ENCODE measurements at places on chromosomes 2 and 18.
A peak's percentile ranks its signal among the peaks of the same experiment; 100 is the strongest.

- DNase-seq = peak; percentile 4
Observed at GRCh38 chr2:239499726-239500573, 99.1 kb upstream of the HDAC4 start.

DNA sequence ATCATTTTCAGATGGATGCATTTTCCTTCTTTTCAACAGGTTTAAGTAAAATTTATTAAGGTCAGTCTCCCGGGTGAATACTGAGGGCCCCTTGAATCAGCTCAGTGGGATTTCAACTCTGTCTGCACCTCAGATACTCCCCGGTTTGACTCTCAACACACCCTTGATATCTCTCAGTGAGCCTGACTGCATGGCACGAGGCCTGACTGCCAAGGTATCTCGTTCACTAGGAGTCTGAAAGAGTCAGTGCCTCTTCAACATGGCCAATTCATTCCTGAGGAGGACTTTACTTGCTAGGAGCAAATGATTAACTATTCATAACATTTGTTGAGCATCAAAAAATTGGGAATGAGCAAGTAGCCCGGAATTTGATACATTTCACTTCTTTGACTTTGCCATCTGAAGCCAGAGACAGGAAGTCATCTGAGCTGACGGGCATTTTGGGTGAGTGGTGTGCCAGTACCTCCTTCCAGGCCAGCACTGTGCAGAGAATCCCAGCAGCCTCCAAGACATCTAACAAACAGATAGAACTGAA is 81.0 kb downstream of the VAPA start:
- no peak for DNase-seq

DNA sequence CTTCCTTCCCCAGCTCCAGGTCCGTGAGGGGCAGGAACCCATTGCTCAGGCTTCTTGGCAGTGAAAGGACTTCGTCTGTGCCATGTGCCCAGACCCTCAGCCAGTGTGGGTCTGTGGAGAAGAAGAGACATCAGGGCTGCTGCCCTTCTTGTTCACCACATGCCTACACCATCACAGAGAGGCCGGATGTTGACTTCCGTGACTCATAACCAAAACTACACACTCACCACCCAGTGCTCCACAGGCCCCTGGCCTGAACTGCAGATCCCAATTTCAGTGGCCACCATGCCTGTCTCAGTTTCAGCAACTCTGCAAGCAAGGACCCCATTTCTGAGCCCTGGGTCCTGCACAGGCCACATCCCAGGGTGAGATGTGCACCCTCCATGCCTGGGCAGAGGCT is 332.6 kb upstream of the SALL3 start:
- DNase-seq = no peak

GRCh38 chr2:25279091-25279651 is 62.6 kb downstream of the DNMT3A start:
- DNase-seq = peak; percentile 33

- no peak for DNase-seq
Observed at GRCh38 chr2:42079737-42080287, 32.0 kb downstream of the PKDCC start.

GRCh38 chr2:74646201-74646600 is 1.9 kb downstream of the M1AP start:
- no peak for DNase-seq

GRCh38 chr2:197278799-197279763 is 31.5 kb downstream of the ANKRD44 start:
- DNase-seq = no peak

DNA sequence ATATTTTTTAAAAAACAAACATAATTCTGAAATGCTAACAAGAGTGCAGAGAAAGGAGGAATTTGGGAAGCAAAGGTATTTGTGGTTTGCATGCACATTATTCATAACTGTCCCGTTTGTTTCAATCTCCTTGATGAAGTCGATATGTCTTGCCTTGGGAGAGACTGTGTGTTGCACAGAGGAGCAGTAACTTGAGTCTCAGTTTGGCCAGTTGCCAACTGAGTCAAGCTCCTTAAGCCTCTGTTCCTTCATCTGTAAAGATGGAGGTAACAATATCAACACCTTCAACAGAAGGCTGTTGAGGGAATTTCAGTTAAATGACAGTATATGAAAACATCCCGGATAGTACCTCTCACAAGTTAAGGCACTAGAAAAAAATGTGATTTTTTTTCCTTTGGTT is 226.2 kb downstream of the ASXL3 start:
- peak; percentile 60 for DNase-seq

DNA sequence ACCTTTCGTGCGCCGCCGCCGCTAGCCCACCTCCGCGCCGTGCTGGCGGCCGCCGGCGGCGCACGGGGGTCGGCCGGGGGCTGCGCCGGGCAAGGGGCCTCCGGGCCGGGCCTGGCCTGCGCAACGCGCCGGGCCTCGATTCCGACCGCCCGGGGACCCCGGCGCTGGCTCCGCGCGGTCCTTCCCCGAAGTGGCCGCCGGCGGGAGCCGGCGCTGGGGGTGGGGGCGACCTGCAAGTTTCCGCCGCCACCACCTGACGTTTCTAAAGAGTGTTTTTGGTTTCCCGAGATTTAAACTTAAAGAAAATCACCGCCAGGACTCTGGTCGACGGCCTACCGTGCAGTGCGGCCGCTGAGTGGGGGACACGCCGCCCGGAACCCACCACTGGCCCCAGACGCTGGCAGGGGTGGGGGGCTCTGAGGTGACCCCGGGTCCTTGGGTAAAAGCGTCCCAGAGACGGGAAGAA is 3.8 kb upstream of the GATA6 start:
- no peak for DNase-seq

DNA sequence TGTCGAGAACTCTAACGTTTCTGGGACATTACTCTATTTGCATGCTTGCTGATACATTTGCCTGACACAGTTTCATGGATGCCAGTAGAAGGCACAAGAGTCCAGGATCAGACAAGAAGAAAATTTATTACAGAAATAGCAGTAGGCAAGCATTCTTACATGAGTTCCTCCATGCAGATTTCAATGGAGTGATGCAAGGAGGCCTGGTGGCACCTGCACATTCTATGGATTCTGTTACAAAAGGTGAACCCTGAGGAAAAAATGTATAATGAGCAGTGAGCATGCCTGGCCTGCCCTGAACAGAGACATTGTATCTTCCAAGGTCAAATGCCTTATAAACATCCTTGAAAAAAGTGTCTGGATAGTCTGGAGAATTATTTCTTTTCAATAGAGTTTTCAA is 142.9 kb downstream of the DSEL start:
- no peak for DNase-seq

GRCh38 chr2:82226441-82226840 is 1921.9 kb upstream of the LRRTM1 start:
- no peak for DNase-seq

DNA sequence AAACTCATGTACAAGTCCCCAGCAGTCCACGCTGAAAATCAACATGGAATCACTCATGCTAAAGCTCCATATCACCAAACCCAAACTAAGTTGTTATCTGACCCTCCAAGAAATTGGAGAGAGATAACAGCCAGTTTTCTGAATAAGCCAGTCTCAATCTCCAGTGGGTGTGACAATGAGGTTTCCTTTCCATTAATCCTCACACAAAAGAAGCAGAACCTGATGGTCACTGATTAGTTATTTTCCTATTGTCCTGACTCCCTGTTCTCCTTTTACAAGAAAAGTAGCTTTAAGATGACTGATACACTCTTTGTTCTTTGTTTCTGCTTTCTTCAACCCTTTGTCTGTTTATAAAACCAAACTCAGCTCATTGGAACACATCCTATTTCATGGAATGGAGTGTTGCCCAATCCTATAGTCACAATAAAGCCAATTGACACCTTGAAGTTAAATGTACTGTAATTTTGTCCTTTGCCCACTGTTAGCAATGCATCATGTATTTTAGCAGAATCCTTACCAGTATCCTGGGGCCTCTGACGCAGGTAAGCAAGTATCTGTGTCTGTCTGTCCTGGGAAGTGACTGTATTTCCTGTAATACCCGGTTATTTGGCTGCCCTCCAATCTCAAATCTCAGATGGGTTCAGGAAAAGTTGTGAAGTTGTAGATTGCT is 30.6 kb upstream of the SH3RF3 start:
- DNase-seq = peak; percentile 86

DNA sequence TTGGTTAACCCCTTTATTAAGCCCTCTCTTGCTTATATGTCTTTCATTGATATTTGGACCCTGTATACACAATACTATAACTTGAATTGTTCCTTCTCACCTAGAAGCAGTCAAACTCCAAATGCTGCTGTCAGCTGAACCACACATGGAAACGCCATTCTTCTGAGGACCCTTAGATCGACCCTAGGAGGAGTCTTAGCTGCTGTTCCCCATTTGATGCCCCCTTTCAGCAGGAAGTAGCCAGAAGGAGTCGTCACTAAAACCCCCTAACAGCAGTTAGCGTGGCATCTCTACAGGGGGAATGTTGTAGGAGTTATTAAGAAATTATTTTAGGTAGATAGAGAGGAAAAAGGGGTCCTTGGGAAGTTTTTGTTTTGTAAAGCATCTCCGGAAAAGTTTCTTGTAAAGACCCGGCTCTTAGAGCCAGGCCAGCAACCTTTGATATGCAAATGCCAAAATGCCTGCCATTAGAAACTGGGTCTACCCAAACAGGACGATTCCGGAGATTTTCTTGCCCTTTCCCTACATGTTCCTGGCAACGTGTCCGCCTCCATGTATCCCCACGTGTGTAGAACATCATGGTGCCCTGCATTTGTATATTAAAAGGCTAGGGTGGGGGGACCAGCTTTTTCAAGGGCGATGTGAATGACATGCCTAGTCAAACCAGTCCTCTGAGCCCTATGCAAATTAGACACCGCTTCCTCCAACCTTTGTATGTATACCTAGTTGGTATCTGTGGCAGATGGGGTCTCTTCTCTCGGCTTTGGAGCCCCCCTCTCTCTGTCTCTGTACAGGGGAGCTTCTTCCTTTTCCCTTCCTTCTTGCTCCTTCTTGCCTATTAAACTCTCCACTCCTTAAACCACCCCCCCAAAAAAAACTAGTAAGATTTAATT is 638.4 kb upstream of the POU3F3 start:
- no peak for DNase-seq

GRCh38 chr18:4961121-4961909 is 235.7 kb downstream of the AKAIN1 start:
- no peak for DNase-seq

DNA sequence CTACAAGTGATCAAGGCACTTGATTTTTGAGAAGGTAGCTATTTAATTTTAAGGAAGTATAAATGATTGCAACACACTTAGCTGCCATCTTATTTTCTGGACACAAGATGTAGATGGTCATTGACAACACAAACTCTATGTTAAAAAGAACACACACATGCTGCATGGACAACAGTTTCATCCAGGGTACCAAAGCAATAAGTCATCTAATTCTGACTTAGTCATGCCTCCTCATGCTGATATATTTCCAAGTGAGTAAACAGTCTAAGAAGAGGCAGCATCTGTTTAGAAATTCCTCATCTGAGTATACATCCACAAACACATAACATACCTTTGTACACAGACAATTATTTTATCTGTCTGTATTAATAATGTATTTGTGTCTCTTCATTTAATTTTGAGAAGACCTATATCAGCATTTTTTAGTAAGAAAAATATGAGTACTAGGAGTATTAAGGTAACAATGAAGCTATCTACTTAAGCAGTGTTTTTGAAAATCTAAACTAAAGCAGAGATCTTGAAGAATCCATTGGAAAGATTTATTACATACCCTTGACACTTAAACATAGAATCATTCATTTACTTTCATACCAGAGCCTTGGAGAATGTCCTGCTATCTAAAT is 84.9 kb downstream of the SCN1A start:
- no peak for DNase-seq

- DNase-seq = peak; percentile 64
Observed at GRCh38 chr18:47953471-47953931, 23.0 kb upstream of the SMAD2 start.

- no peak for DNase-seq
Observed at GRCh38 chr18:38362286-38362792, 796.7 kb upstream of the CELF4 start.

DNA sequence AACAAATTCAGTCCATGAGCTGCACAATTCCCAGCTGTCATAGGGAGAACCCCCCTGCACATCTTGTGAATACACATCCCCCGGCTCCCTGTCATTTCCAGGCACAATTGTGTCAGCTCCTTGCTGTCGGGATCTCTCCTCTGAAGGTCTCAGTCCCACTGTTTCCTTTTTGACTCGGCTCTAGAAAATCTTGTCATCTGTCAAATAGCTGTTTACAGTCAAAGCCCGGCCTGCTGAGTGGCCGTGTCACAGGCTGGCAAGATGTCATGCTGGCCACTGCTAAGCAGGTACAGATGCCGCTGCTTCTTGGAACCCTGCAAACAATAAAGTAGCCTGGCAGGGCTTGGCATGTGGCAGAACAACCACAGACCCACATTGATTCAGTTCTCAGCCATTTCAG is 61.7 kb downstream of the LYPD1 start:
- no peak for DNase-seq

DNA sequence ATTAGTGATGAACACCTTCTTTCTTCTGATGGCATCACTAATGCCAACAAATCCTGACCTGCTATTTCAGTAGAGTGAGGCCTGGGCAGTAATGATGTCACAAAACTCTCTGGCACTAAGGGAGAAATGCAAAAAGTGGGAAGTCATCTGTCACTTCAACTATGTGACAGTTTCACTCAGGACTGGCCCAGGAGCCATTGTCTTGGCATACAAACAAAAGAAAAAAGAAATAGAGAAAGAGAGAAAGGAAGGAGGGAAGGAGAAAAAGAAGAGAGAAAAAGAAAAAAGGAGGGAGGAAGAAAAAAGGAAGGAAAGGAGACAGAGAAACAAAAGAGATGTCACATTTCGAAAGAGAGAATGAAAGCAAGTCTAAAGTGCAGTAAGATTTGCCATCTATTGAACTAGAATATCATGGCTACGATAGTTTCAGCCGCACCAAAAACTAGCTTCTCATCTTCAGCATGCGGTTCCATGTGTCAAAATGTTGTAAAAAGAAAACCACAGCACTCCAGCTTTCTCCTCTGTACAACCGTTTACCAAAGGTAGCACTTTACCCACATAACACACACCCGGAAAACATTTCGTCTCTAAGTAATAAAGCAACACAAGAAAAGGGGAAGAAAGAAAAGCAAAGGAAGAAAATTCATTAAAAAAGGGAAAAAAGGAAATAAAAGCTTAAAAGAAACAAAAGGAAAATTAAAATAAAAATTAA is 50.1 kb downstream of the CD226 start:
- no peak for DNase-seq

- no peak for DNase-seq
Observed at GRCh38 chr2:26687801-26688200, 4.7 kb upstream of the KCNK3 start.

Data from fibroblast of pulmonary artery (primary cell).